ENCODE measurements at places on chromosomes 16 and 17. TPM values are rescaled to one million over a fixed set of nuclear protein-coding genes. Genes with fewer than 3 reads are reported as not detected.

MYH10 gene
- 6.7 TPM for total RNA-seq

PNPO gene
- 20.2 TPM for total RNA-seq

CDRT15 gene
- total RNA-seq, result not detected

GP1BA gene
- total RNA-seq, result not detected

GPR139 gene
- total RNA-seq, result not detected

Data from lower leg skin (tissue), 4 donors.